ENCODE measurements at places on chromosomes 11 and 22. TPM values are rescaled to one million over a fixed set of nuclear protein-coding genes. Genes with fewer than 3 reads are reported as not detected.

GRCh38 chr11:57426929-57427726 is at the start of gene SLC43A3:
Gene SLC43A3 (minus strand): TSS chr11:57427121. CDS start chr11:57426172, 949 bp downstream.
- H3K27me3 ChIP-seq: peaks cover 8% of the 10 kb centered on the region
- H3K4me1 ChIP-seq: peaks cover 53% of the 10 kb centered on the region
- H3K4me3 ChIP-seq: peak within 1 kb of the TSS; percentile 85
- DNase-seq: peak; percentile 85
- peak within 1 kb of the TSS; percentile 85 for H3K27ac ChIP-seq

- DNase-seq: no peak
- H3K27ac ChIP-seq: peak overlapping the region; percentile 97
- H3K4me3 ChIP-seq: peak overlapping the region; percentile 76
- H3K27me3 ChIP-seq: peaks cover 3% of the 10 kb centered on the region
Measured at GRCh38 chr22:38981005-38981991, 849 bp upstream of the APOBEC3B start.

- no peak overlapping the region for H3K4me3 ChIP-seq
- DNase-seq: no peak
- H3K4me1 ChIP-seq: peaks cover 6% of the 10 kb centered on the region
- H3K27ac ChIP-seq: no peak overlapping the region
Measured at GRCh38 chr22:29937940-29938693, 55.1 kb downstream of the MTMR3 start.

DNA sequence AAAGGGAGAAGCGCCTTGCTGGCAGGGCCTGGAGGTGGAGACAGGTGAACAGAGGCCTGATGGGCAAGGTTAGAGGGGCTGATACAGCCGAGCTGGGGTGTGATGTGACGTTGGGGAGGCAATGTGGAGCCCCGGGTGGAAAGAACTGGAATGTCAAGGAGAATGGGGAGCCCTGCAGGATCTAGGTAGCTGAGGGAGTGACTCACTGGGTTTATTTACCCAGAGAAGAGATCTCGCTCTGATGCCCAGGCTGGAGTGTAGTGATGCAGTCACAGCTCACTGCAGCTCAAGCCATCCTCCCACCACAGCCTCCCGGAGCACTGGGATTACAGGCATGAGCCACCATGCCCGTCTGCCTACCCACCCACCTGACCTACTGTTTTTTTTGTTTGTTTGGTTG is 1.9 kb upstream of the CYB5R3 start:
- peaks cover 2% of the 10 kb centered on the region for H3K27me3 ChIP-seq
- H3K4me1 ChIP-seq: peaks cover 15% of the 10 kb centered on the region
- H3K36me3 ChIP-seq: peaks cover 2% of the 10 kb centered on the region
- no peak for DNase-seq

- H3K4me1 ChIP-seq: peaks cover 6% of the 10 kb centered on the region
- H3K4me3 ChIP-seq: no peak overlapping the region
- peaks cover 8% of the 10 kb centered on the region for H3K36me3 ChIP-seq
- peak; percentile 69 for DNase-seq
Measured at GRCh38 chr22:31313366-31314147, 21.3 kb upstream of the PIK3IP1 start.

- no peak overlapping the region for H3K4me3 ChIP-seq
- H3K27ac ChIP-seq: no peak overlapping the region
- peaks cover 10% of the 10 kb centered on the region for H3K4me1 ChIP-seq
- peaks cover 5% of the 10 kb centered on the region for H3K27me3 ChIP-seq
Measured at GRCh38 chr22:42528591-42529307, 9.2 kb upstream of the RRP7A start.

GRCh38 chr11:46677991-46678740 is 22.3 kb downstream of the ARHGAP1 start:
- DNase-seq: no peak
- H3K36me3 ChIP-seq: peaks cover 10% of the 10 kb centered on the region
- no peak overlapping the region for H3K27ac ChIP-seq
- H3K27me3 ChIP-seq: no peaks in the 10 kb centered on the region

DNA sequence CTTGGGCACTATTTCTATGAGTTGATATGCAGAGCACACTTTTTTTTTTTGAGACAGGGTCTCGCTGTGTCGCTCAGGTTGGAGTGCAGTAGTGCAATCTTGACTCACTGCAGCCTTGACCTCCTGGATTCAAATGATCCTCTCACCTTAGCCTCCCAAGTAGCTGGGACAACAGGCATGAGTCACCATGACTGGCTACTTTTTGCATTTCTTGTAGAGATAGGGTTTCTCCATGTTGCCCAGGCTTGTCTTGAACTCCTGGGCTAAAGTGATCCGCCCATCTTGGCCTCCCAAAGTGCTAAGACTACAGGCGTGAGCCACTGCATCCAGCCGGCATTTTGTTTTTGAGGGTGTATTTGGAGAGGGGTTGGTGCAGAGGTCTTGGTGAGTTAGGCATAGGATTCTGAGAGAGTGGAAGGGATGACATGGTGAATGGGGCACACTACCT is 29.9 kb upstream of the MTCH2 start:
- DNase-seq: no peak
- no peak overlapping the region for H3K27ac ChIP-seq
- H3K4me3 ChIP-seq: no peak overlapping the region
- no peaks in the 10 kb centered on the region for H3K27me3 ChIP-seq
- H3K4me1 ChIP-seq: no peaks in the 10 kb centered on the region

DNA sequence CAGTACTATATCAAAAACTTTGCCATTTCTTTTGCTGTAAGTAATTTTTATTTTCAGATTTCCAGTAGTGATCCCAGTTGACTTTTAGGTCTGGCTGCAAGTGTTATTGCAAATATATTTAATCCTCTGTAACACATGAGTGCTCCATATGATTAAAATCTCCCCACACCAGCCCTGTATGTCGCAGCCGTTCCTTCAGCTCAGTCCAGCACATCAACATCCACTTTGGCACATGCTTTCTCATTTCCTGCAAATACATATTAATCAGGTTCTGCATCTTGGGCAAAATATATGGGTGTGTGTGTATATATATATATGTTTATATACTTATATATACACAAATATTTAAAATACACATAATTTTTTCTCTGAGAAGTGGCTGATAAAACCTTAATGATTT is 919.5 kb downstream of the JRKL start:
- no peaks in the 10 kb centered on the region for H3K4me1 ChIP-seq
- DNase-seq: no peak
- H3K27me3 ChIP-seq: no peaks in the 10 kb centered on the region
- H3K27ac ChIP-seq: no peak overlapping the region

- H3K4me3 ChIP-seq: no peak overlapping the region
- no peak overlapping the region for H3K27ac ChIP-seq
- H3K27me3 ChIP-seq: no peaks in the 10 kb centered on the region
- H3K36me3 ChIP-seq: no peaks in the 10 kb centered on the region
Measured at GRCh38 chr11:25777343-25777742, 554.6 kb upstream of the ANO3 start.

DNA sequence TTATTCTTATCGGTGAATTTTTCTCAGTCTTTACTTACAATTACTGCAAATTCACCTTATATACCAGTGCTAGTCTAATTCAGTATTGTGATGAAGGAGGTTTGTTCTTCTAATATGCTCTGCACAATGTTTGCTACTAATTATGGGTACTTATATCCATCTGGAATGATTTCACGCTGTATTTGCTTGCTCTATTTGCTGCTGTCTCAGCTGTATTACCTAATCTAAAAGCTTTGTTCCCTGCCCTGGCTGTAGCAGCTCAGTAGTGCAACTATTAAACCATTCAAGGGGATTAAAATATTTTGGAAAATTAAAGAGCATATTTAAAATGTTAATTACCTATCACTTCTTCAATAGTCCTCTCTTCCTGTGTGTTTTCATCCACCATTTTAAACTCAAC is 375.3 kb downstream of the LUZP2 start:
- H3K36me3 ChIP-seq: no peaks in the 10 kb centered on the region
- DNase-seq: no peak
- H3K4me1 ChIP-seq: no peaks in the 10 kb centered on the region
- H3K27me3 ChIP-seq: no peaks in the 10 kb centered on the region
- no peak overlapping the region for H3K27ac ChIP-seq

GRCh38 chr22:37510091-37510490 is 9.1 kb downstream of the CARD10 start:
- H3K27me3 ChIP-seq: peaks cover 12% of the 10 kb centered on the region
- no peak for DNase-seq
- no peaks in the 10 kb centered on the region for H3K4me1 ChIP-seq
- H3K27ac ChIP-seq: no peak overlapping the region
- no peak overlapping the region for H3K4me3 ChIP-seq
- H3K36me3 ChIP-seq: no peaks in the 10 kb centered on the region

DNA sequence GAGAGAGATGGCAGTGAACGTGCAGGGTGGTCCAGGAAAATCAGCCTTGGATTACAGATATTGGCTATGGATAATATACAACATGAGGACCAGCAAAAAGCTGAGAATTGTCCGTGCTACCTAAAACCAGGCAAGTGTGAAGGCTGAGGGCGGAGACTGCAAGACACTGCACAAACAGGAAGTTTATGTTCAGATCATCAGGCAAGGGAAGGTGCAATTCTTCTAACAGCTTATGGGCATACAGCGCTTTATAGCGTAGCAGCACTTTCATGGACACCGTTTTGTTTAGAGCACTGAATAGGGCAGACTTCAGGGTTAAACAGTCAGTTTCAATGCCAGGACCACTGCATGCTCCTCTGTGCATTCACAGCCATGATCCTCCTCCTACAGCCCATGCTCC is 93.1 kb upstream of the TMEM45B start:
- H3K27me3 ChIP-seq: no peaks in the 10 kb centered on the region
- no peaks in the 10 kb centered on the region for H3K4me1 ChIP-seq
- no peak overlapping the region for H3K4me3 ChIP-seq
- DNase-seq: no peak

DNA sequence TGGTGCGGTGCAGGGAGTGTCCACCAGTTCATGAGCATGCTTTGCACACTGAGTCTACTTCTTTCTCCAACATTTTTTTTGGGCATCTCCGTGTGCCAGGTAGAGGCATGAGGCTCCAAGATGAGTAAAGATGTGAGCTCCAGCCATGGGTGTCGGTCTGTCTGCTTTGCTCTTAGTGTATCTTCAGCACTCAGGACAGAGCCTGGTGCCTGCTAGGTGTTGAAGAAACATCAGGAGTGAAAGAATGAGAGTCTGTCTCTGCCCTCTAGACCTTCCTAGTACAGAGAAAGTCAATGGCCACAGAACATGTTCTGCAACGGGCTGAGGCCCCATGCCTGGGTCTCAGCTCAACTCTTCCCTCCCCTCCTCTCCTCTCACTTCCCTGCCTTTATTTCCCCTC is 486.5 kb downstream of the TBC1D22A start:
- H3K4me3 ChIP-seq: no peak overlapping the region
- peaks cover 3% of the 10 kb centered on the region for H3K27me3 ChIP-seq
- no peak overlapping the region for H3K27ac ChIP-seq
- no peaks in the 10 kb centered on the region for H3K36me3 ChIP-seq
- no peaks in the 10 kb centered on the region for H3K4me1 ChIP-seq
- no peak for DNase-seq

DNA sequence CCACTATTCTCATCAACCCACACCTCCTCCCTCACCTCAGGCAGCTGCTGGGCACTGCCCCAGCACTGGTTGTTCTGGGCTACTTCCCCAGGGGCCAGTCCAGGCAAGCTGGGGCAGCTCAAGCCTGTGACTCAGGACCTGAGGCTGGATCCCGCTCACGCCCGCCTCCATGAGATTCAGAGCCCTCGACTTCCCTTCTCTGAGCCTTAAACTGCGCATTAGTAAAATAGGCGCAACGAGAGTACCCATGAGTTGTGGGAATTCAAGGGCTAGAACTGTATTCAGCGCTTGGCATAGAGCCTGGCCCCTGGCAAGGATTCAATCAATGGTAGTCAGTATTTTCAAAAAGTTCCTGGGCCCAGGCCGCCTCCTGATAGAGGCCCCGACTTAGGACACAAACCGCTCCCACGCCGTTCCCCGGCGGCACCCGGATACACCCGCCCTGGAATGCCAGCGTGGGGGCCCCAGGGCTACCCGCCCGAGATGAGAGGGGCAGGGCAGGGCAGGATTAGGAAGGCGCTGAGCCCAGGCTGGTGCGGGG is 723 bp upstream of the CD82 start:
- H3K27ac ChIP-seq: peak overlapping the region; percentile 76
- peaks cover 53% of the 10 kb centered on the region for H3K4me1 ChIP-seq
- no peaks in the 10 kb centered on the region for H3K27me3 ChIP-seq

Gene TBX10
- not detected for total RNA-seq

Gene GAB4
- not detected for total RNA-seq

Gene KCNJ11
- total RNA-seq: 0.99 TPM

Gene AP5B1
- 25.0 TPM for total RNA-seq

Gene AIP
- total RNA-seq: 178 TPM

Gene ADAMTS15
- total RNA-seq: not detected

Gene CARD18
- total RNA-seq: not detected

Gene ANGPTL5
- not detected for total RNA-seq

Gene P2RY2
- not detected for total RNA-seq

Gene SERPIND1
- total RNA-seq: not detected

All from activated CD8-positive, alpha-beta memory T cell treated with anti-CD3 and anti-CD28 coated beads, Interleukin-2, amount 10 ng/mL, durations not matched to agents 7 days and 5 days (primary cell).